M059J (cell line): ENCODE measurements at places on chromosomes 6 and 20. TPM values are rescaled to one million over a fixed set of nuclear protein-coding genes. Genes with fewer than 3 reads are reported as not detected.
A peak's percentile ranks its signal among the peaks of the same experiment; 100 is the strongest.

PROCR gene
- 58.9 and 60.0 TPM in 2 replicates for total RNA-seq

BMP2 gene
- 4.1 and 6.6 TPM in 2 replicates for total RNA-seq

DNA sequence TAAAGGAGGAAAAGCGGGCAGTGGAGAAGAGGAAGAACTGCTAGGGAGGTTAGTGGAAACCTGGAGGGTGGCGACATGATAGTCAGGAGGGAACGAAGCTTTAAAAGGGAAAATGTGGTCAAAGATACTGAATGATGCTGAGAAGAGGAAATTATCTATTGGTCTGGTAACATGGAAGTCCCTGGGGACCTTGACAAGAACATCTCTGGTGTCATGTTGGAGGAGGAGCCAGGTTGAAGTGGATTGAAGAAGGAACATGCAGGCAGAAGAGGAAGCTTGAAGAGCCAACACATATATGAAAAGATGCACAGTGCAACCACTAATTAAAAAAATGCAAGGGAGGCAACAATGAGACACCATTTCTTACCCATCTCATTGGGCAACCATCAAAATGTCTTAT is 251.9 kb upstream of the RNF24 start:
- DNase-seq, result no peak

MROH8 gene
- 2.1 TPM in 1 of 2 replicates, not detected in the other for total RNA-seq

DNA sequence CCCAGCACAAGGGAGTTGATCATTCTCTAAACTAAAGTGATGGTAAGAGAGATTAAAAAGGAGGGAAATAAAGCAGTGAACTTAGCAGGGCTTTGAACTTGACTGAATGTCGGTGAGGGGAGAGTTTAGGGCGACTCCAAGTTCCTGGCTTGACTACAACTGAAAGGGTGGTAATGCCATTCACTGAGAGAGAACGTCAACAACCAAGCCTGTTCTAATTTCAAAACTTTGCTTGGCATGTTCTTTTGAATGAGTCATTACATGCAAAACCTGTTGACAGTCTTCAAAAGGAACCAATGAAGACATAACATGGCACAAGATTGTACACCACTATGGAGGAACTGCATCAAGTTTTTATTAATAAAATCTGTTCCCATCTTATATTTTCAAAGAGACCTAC is 10.3 kb upstream of the MYB start:
- DNase-seq, result no peak

DNA sequence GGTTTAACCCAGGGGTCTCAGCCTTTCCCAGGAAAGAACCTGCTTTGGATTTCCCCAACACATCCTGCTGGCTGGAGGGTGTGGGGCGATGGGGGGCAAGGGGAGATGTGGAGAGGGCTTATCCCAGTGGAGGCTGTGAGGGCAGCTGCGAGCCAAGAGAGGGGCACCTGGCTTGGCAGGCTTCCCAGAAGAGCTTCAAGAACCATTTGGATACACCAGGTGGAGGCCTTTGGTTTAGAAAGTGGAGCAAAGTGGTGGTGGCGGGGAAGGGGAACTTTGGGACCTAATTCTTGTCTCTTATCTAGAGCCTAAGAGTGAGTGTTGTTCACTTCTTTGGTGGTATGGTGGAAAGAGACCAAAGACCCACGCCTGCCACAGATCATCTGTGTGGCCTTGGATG is 12.4 kb downstream of the CD40 start:
- no peak for DNase-seq

FOXF2 gene
- 2.7 and 4.1 TPM in 2 replicates for total RNA-seq

PRIM2 gene
- total RNA-seq, result 85.3 and 96.5 TPM in 2 replicates

DNA sequence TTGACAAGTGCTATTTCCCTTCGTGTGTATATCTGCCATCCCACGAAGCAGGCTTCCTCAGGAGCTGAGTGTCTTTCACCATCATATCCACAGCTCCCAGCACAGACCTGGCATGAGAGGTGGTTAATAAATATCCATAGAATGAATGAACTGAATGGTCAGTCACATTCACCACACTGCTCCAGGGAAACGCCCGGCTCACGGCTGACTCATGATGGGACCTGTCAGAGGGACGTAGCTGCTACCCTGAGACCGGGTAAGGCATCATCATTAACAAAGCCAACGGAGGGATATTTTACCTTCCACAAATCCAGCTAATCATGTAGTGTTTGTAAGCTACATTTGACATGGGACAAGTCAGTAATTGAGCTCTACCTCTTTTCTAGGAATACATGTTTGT is 12.5 kb downstream of the AGPAT4 start:
- peak; percentile 62 for DNase-seq

- no peak for DNase-seq
Measured at GRCh38 chr6:106204961-106205360, 118.8 kb downstream of the PRDM1 start.

DNA sequence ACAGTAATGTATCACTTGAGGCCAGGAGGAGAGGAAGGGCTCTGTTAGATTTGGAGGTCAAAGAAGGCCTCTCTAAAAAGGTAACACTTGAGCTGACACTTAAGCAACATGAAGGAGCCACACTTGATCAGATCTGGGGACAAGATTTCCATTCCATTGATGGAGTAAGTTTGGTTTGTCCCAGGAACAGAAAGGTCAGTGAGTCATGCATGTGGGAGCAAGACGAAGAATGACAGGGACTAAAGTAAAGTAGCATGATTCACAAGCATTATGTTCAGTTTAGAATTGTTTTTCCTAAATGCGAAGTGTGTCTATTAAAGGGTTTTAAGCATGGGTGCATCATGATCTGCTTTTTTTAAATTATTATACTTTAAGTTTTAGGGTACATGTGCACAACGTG is 47.4 kb downstream of the COL21A1 start:
- DNase-seq, result peak; percentile 83

KPNA5 gene
- 2.7 and 2.9 TPM in 2 replicates for total RNA-seq

SFT2D1 gene
- total RNA-seq, result 73.6 and 79.6 TPM in 2 replicates

SLC22A7 gene
- total RNA-seq, result not detected in 2 replicates

DNA sequence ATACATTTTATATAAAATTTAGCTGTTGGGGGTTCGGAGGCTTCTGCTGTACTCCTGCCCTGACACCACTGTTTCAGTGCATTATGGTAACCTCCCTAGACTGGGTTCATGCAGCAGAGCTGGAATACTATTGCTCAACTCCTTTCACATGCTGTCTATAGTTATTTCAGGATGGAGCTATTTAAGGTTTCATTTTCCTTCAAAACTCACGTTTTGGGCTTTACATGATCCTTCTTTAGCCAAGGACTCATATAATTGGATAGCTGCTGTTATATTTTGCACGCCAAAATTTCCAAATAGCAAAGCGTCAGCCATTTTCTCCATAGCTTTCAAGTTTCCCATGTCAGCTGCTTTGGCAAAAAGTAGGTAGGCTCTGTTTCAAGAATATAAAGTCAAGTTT is 76.8 kb downstream of the SEL1L2 start:
- DNase-seq, result no peak

GRCh38 chr6:4727217-4727616 is 49.0 kb upstream of the CDYL start:
- DNase-seq, result no peak

SAMD5 gene
- total RNA-seq, result 0.07 and 0.62 TPM in 2 replicates
